ENCODE measurements at places on chromosomes 2 and 18.

GRCh38 chr2:151363709-151364108, 6.3 kb downstream of the TNFAIP6 start:
- peak; percentile 52 for DNase-seq

DNA sequence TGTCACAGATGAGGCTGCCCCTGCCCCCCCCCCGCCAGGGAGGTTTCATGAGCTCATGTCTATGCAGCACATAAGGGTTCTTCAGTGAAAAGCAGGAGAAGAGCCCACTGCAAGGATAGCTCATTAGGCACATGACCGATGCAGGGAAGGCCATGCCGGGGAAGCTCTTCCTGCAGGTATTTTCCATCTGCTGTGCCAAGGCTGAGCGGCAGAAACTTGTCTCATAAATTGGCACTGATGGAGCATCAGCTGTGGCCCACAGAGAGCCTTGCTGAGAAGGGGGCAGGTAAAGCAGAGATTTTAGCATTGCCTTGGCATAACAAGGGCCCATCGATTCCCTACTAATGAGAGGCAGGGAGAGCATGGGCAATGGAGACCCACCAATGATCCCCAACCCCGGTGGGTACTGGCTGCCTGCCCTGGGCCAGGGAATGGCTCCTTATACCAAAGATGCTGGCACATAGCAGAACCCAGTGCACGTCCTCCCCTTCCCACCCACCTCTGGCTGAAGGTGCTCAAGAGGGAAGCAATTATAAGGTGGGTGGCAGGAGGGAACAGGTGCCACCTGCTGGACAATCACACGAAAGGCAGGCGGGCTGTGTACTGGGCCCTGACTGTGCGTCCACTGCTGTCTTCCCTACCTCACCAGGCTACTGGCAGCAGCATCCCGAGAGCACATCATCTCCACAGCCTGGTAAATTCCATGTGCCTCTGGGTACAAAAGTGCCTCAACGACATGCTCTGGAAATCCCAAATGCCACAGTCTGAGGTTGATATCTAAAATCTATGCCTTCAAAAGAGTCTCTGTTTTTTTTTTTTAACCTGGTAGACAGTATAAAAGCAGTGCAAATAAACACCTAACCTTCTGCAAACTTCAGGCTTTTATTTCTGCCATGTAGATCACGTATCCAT, 41.4 kb downstream of the STEAP3 start:
- DNase-seq, result peak; percentile 74

DNA sequence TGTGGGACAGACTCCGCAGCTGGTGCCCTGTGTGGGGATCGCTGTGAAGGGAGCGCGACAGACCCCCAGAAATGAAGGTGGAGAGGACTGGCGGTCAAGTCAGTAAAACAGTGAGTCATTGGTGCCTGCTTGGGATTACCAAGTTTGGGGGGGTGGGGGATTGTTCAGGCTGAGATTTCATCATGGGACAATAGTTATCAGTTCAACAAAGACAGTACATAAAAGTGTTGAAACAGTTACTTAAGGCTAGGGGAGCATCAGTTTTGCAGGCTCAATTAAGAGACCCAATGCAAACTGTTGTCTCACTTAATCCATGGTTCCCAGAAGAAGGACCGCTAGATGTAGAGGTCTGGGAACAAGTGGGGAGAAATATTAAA, 42.4 kb upstream of the PDK1 start:
- DNase-seq, result no peak

DNA sequence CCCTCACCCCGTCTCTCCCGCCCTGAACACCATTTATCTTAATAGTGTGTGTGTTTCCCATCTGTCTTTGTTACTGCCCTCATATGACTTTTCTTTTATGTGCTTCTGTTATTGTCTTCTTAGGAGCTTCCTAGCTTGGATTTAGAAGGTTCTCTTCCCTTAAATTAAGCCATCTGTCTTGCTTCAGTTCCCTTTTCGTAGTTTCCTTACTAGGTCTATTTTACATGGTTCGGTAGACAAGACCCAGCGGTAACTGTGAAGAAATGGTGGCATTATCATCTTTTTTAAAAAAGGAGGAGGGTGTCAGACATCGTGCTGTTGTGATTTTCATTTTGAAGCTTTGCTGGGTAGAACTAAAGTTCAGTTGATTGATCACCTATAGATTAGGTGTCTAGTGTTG, 10.3 kb downstream of the NCK2 start:
- no peak for DNase-seq

- no peak for DNase-seq
Measured at GRCh38 chr18:6569813-6570212, 155.1 kb upstream of the L3MBTL4 start.

DNA sequence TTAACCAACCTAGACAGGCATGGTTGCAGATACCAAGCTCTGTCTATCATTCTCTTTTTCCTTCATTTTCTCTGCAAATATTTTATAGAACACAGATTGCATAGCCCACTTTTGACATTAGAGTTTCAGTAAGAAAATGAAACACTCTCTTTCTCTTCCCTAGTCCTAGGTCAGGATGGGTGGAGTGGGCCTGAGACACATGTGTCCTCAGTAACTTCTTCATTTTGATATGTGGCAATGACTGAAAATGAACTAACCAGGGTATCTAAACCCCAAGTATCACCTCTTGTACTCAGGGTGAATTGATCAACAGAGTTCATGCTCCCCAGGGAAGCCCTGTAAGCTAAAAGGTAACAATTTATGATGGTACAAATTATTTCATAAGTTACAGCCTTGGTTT, 37.0 kb upstream of the KYNU start:
- DNase-seq, result no peak

- DNase-seq, result no peak
Measured at GRCh38 chr2:235573331-235574221, 79.7 kb downstream of the AGAP1 start.

GRCh38 chr18:39527465-39527864, 1961.9 kb upstream of the CELF4 start:
- DNase-seq, result no peak

DNA sequence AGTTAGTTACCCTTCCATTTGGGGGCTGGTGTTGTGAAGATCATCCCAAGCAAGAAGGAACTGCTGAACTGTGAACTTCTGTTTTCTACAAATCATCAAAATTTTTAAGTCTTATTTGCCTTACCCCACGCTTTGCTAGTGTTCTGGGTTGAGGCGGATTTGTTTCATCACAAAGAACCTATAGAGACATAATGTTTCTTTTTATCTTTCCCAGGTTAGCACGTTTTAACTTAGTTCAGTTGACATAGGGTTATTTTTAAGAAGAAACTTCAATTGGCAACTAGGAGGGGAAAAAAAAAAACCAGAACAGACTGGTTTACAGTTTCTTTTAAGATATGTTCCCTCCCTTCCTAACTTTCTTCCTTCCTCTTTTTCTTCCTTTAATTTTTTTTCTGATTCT, 31.1 kb upstream of the CERS6 start:
- no peak for DNase-seq

- DNase-seq, result peak; percentile 89
Measured at GRCh38 chr2:196331143-196331542, 159.8 kb upstream of the STK17B start.

DNA sequence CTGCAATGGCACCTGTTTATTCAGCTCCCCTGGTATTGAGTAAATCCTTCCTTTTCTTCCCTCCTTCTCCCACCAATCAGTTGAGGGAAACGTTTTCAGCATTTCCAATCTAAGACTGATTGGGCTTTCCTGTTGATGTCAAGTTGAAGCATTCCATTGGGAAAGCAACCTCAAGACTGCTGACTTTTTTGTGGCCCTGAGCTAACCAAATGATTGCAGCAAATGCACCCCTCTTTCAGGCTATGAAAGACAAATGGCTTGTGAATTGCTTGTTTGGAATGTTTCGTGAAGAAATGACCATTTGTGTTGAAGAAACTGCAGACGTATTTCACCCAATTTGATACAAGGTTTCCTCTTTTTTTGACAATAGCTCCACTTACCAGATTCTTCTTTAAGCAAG, 303.5 kb downstream of the EPHA4 start:
- DNase-seq, result no peak

DNA sequence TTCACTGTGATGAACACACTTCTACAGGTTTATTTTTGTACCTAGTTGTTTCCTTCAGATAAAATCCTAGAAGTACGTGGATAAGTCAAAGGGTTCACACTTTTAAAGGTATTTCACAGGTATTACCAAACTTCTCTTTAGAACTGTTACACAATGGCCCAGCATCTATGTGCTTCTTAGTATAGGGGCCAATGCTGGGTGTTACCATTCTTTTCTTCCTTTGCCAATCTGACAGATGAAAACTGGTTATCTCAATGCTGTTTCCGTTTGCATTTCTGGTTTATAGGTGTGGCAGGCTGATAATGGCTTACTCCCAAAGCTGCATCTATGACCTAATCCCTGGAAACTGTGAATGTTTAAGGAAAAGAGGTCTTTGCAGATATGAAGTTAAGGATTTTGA, 2.8 kb upstream of the TCF7L1 start:
- no peak for DNase-seq

DNA sequence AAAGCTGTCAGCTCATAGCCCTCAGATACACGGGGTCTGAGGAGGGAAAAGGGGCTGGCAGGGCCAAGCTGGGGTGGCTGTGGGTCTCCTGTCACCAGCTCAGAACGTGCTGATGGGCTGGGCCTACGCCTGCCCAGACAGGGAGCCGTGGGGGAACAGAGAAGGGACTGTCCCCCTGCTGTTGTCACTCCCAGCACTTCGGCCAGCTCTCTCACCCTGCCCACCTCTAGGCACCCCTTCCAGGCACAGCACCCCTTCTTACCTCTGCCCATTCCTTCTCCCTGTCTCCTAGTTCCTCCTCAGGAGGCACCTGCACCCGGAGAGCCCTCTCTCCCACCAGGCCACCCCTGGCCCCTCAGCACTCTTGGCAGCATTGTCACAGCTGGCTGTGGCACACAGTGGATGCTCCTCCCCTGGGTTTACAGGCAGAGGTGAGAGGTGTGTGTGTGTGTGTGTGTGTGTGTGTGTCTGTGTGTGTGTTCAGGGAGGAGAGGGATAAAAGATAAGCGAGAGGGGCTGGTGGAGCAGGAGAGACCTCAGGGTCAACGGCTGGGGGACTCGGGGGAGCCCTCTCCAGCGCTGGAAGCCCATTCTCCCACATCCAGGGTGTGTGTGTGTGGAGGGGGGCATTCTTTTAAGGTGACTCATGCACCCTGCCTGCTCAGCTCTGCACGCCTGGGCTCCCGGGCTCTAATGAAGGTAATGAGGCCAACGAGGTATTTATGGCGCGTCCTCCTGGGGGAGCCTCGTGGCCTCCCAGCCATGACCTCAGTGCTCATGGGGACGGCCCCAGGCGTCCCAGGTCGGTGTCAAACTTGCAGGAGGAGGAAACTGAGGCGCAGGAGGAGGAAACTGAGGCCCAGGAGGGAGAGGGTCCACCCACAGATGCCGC, 66.1 kb upstream of the SMAD7 start:
- DNase-seq, result peak; percentile 88

GRCh38 chr2:164714471-164714870, 93.2 kb upstream of the GRB14 start:
- no peak for DNase-seq

DNA sequence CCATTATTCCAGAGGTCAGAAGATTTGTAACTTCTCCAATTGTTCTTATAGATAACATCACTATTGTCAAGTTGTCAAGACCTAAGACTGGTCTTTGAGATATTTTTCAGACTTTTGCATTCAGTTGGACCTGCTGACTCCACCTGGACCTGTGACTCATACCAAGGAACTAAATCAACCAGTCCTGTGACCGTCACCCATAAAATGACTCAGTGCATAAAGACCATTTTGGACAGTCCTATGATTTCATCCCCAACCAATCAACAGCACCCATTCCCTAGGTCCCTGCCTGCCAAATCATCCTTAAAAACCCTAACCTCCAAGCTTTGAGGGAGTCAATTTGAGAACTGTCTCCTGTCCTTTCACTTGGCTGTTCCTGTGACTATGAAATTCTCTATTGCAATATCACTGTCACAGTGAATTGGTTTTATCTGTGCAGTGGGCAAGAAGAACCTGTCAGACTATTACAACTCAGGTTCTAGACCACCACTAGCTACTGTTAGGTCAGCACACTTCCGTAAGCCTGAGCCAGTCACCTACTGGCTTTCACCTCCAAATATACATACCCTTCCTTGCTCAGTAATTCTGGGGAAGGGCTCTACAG, 17.1 kb downstream of the DPP4 start:
- no peak for DNase-seq

- peak; percentile 61 for DNase-seq
Measured at GRCh38 chr18:79411614-79412526, 16.1 kb downstream of the NFATC1 start.

DNA sequence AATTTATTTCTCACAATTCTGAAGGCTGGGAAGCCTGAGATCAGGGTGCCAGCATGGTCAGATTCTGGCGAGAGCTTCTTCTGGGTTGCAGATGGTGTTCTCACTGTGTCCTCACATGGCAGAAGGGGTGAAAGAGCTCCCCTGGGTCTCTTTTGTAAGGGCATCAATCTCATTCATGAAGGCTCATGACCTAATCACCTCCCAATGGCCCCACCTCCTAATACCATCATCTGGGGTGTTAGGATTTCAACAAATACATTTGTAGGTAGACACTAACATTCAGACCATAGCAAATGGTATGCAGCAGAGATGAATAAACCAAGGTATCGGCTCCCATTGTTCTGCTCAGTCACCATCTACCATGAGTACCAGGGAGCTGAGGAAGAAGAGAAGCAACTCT, 32.7 kb downstream of the YPEL5 start:
- no peak for DNase-seq

DNA sequence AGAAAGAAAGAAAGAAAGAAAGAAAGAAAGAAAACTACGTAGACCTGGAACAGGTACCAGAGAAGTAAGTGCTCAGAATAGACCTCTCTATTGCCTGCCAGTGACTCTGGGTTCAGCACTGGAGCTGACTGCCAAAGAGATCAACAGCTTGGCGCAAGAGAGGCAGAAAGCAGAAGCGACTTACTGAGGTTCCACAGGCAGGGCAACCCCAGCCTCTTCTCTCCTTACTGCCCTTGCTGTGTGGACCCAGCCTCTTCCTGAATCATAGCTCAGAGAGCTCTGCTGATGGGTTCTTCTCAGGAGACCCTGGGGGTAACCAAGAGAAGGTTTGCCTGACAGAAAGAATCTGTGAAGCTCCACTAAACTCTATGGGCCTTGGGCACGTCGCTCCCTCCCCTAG, 7.1 kb downstream of the CAPN13 start:
- no peak for DNase-seq

- no peak for DNase-seq
Measured at GRCh38 chr2:98295275-98295674, 51.0 kb upstream of the CNGA3 start.

GRCh38 chr2:43129676-43130547, 96.5 kb downstream of the ZFP36L2 start:
- DNase-seq, result no peak
